ENCODE measurements at places on chromosomes 2 and 18.
A peak's percentile ranks its signal among the peaks of the same experiment; 100 is the strongest.

DNA sequence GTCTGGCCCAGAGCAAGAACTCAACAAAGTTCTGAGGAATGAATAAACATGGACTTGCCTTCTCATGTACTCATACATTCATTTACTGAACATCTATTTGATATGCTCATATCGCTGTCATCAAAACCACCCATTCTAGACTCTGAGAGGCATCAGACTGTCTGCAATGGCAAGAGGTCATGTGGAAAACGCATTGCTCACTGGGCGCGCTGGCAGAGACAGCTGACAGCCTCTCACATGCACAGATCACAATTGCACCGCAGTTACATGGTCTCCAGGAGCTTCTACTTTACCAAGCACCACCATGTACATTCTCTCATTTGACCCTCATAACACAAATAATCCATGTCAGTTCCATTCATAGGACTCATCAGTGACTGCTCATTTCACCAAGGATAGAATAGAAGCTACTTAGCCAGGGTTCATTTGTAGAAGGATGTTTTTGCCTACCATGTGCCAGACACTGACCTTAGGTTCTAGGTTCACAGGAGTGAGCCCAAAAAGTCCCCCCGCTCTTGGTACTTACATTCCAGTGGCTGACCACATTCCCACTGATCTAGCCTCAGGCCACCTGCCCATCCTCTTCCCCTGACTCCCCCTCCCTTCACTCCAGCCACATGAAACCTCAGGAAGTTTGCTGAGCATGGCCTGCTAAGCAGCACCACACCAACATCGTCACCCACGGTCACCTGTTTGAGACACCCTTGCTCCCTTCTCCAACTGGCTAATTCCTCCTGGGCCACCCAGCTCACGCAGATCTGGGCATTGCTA is 6.1 kb downstream of the FAM124B start:
- no peak for DNase-seq

DNA sequence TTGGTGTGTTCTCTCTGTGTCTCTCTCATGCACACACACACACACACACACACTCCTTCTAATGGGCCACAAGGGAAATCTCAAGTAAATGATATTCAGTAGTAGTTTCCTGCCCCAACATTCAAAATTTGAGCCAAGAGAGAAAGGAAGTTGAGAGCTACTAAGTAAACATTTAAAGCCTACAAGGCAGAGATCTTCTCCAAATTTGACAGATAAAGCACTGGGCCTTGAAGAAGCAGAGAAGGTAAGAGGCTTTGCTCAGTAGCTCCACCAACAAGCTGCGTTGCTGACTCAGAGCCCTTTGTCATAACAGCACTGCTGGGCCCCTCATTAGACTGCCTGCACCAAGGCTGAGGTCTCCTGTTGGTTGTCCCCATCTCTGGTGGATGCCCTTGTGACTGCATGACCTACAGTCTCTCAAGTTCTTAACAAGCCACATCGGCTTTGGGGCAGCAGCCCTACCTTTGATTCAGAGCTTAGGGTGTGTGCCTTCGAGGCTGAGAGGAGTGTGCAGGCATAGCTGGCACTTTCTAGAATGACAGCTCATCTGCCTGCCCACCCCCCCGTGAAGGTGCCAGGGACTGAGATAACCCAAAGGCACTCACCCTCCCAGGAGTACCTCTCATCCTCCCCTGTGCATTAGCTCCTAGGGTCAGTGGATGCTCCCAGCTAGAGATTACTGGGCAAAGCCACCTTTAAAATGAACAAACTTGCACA is 32.3 kb upstream of the NEB start:
- no peak for DNase-seq

DNA sequence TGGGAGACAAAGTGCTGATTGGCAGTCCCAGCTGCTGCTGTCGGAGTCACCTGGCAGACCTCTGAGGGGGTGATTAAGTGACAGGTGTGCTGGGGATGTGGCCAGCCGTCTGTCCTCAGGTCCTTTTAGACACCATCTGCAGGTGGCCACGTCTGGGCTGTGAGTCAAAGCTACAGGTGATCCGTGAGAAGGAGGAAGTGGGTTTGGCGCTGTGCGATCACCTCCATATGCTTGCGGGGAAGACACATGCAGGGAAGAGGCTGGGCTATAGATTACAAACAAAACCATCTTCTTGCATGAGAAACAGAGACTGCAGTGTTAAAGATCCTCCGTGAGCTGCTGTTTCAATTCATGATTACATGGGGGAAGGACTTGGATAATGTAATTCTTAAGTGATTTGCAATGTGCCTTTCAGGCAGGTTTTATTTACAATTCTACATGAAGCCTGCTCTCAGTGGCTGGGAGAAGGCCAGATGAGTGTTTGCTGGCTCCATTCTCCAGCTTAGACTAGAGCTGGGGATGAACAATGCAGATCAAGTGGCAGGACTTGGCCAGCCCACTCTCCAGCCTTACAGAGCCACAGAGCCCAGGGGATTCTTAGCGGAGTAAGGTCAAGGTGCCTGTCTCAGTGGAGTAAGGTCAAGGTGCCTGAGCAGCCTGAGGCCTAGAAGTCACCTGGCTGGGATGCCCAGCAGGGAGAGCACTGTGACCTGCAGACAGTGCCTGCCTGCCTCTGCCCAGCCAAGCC is 87.8 kb downstream of the LYPD1 start:
- no peak for DNase-seq

GRCh38 chr2:118121986-118122524 is 33.8 kb downstream of the INSIG2 start:
- DNase-seq, result no peak

DNA sequence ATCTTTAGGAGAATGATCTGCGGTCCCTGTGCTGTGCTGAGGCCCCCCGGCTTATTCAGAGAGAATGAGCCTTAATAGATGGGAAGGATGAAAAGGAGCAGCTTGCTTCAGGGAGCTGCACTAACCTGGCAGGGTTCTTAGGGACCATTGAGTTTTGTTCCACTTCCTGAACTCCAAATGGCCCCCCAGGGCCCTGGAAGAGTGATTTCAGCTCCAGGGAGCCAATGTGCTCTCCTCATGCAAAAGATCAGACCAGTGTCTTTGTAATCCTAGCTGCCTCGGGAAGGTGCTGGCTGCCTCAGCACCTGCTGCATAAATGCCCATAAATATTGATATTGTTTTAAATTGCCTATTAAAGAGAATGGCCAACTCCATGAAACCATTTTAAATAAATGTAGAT is 210.2 kb downstream of the NCK2 start:
- DNase-seq, result no peak

DNA sequence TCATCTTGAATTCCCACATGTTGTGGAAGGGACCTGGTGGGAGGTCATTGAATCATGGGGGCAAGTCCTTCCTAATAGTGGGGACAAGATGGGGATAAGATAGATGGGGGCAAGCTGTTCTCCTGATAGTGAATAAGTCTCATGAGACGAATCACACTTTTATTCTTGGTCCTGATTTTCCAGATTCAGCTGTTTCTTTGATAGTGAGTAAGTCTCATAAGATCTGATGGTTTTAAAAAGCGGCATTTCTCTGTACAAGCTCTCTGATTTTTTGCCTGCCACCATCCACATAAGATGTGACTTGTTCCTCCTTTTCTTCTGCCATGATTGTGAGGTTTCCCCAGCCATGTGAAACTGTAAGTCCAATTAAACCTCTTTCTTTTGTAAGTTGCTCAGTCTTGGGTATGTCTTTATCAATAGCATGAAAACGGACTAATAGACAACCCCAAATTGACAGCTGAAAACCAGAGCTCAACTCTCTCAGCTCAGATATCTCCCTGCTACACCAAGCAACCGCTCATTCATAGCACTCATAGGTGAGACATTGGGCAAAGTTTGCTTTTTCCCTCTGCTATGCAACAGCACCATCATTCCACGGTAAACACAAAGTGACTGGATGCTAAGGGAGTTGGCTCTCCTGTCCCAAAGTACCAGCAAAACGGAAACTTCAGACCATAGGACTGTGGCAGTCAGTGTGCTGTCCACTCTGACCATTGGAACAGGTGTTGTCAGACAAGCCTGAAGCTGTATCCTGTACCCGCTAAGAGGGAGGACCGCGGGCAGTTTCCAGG is 44.9 kb upstream of the TBC1D8 start:
- no peak for DNase-seq

- no peak for DNase-seq
Measured at GRCh38 chr2:75289771-75290170, 90.5 kb upstream of the TACR1 start.

GRCh38 chr2:197965756-197966155 is 161.4 kb downstream of the PLCL1 start:
- DNase-seq, result no peak

GRCh38 chr18:75341267-75341666 is 86.2 kb downstream of the SMIM21 start:
- DNase-seq, result peak; percentile 84

DNA sequence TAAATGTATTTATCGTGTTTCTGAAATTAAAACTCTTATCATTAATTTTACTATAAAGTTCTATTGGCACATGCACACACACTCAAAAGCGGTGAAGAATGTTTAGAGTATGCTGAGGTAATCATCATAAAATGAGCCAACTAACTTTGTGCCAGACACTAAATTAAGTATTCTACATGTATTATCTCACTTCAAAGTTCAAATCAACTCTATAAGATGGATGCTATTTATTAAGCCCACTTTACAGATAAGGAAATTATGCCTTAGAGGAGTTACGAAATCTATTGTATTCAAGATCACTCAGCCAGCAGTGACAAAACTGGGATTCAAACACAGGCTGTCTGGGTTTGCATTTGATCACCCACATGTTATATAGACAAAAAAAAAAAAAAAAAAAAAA is 24.9 kb downstream of the OLA1 start:
- no peak for DNase-seq

GRCh38 chr2:37499113-37499512 is 154.7 kb downstream of the QPCT start:
- no peak for DNase-seq

DNA sequence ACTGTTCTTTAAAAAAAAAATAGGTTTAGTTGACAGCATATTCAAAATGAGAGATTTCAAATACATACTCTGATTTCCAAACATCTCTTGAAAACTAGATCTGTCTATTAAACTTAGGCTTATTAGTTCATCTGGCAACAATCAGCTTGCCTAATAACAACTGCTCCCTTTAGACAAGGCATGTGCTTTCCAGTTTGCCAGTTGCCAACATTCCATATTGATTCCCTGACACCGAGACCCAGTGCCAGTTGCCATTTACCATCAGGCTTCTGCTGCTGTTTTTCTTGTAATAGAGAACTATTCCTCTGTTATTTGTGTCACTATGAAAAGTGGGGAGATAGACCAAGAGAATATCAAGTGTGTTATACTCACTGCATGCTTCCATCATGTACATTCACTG is 256.0 kb downstream of the C1D start:
- no peak for DNase-seq

- no peak for DNase-seq
Measured at GRCh38 chr2:46334389-46335271, 37.4 kb downstream of the EPAS1 start.

GRCh38 chr2:212968284-212969081 is 182.9 kb downstream of the IKZF2 start:
- no peak for DNase-seq

DNA sequence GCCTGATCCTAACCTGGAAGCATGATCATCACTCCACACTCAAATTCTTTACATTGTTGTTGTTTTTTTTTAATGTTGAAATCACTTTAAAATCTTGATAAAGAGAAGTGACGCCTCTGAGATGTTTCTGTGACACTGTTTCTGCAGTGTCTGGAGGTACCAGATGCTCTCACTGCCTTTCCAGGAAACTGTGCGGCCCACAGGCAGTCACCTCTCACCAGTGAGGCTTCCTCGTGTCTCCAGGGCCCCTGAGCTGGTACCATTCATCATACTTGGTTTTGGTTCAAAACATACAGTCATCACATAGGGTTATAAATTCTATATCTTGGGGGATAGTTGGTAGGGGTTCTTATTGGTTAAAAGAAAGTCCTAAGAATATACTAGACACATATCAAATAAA is 10.1 kb upstream of the ID2 start:
- DNase-seq, result no peak

DNA sequence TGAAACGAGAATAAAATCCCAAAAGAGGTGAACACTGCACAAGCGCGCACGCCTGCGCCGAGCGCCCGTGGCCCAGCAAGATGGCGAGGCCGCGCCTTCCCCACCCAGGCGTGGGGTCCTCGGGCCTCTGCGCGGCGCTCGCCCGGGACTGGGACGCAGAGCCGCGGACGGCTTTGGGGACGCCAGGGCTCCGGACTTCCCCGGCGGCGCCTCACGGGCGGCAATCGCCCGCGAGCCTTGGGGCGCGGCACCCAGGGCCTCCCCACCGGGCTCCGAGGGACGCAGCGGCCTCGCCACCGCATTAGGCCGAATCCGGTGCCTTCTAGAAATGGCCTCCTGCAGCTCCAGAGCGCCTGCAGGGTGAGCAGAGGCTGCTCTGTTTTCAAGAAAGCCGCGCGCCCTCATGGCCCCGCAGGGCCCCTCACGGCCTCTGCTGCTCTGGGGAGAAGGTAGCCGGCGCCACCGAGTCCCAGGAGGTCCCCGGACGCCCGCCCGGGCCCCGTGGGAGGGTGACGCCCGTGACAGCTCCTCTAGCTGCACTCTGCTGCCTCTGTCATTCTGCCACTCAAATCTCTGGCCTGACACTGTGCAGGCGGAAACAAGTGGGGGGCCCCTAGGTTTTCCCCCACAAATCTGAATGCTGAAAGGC is 35.9 kb upstream of the POMC start:
- no peak for DNase-seq

- no peak for DNase-seq
Measured at GRCh38 chr2:97785818-97786217, 72.4 kb downstream of the ZAP70 start.

DNA sequence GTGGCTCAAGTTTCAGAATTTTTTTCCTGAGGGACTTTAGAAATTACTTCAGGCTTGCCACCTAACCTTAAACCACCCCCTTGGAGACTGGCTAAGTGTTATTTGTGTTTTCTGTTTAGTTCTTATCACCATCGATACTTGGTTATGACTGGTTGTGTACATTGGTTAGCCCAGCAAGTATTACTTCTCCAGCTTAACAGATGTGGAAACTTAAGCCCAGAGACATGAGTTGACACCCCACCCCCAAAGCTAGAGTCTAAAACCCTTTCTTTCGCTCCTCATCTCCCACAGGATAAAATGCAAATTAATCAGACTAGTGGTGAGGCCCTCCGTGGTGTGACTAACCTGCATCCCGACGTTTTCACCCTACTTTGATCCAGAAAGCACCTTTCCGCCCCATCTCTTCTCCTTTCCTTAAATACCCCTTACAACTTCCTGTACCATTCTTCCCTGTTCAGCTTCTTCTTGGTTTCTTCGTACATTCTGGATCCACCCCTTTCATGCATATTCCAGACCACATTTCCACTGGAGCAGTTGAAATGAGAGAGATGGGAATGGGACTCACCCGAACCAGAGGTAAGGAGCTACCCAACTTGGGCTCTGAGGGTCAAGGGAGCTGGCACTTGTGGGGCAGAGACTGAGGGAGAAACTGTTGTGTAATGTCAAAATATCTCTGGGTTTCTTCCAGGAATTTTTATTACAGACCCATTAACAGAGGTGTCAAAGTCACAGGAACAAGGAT is 819 bp upstream of the MAP3K2 start:
- DNase-seq, result no peak

GRCh38 chr2:96594691-96595152 is 43.4 kb downstream of the KANSL3 start:
- DNase-seq, result no peak
